Dermis blood vessel endothelial cell (primary cell): ENCODE measurements at places on chromosomes 3 and 15.

DNA sequence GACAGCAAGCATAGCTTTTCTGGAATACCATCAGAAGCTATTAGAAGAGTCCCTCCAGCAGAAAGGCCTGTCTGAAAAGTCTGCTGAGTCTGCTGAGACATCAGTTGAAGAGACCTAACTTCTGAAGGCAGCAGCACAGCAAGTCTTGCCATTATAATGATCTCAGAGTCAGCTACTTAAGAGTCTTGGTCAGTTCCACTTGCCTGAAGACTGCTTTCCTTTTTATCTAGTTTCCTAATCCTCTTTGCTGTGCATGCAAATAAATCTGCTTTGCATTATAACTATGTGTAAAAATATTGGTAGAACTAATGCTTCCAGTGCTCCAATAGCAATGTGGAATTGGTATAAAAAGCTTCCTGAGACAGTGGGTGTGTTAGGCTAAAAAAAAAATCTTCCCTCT, 34.9 kb upstream of the CPOX start:
- no peak for DNase-seq

- DNase-seq: no peak
Measured at GRCh38 chr3:182906036-182906435, 74.3 kb downstream of the DCUN1D1 start.

GRCh38 chr3:184693011-184693975, 18.6 kb downstream of the MAGEF1 start:
- DNase-seq: peak; percentile 61

DNA sequence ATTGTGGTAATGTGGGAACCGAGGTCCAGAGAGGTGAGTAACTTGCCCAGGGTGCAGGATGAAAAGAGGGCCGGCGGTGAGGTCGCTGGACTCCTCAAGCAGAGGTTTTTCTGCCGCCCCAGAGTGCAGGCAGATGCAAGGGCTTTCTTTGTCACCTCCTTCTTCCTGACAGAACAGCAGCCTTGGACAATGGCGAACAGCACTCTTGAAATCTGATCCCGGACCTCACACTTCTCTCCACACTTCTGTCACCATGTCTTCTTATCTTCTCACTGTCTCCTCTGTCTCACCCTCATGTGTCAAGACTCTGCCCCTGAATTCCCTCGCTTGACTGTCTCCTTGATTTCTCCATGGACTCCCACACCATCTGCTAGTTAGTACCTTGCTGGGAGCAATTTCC, 15.4 kb upstream of the VPS8 start:
- DNase-seq: no peak

DNA sequence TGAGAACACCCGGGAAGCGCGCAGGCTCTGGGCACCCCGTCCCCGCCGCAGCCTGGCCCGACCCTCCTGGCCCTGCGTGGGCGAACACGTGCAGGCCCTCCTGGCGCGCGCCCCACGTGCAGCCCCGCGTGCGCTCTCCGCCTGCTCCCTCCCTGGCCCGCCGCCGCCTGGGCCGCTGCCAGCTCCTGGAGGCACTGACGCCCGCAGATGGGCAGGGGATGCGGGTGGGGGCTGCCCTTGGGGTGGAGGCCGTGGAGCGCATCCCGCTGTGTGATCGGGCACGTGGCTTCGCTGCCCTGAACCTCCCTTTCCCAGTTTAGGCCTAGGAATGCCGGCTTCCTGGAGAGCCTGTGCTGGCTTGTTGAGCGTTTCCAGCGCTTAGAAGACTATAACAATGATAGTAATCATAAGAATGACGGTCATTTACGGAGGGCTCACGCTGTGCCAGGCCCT, 104.6 kb upstream of the SLC6A6 start:
- DNase-seq: no peak

GRCh38 chr15:38474155-38474757, 20.3 kb downstream of the FAM98B start:
- DNase-seq: peak; percentile 78

DNA sequence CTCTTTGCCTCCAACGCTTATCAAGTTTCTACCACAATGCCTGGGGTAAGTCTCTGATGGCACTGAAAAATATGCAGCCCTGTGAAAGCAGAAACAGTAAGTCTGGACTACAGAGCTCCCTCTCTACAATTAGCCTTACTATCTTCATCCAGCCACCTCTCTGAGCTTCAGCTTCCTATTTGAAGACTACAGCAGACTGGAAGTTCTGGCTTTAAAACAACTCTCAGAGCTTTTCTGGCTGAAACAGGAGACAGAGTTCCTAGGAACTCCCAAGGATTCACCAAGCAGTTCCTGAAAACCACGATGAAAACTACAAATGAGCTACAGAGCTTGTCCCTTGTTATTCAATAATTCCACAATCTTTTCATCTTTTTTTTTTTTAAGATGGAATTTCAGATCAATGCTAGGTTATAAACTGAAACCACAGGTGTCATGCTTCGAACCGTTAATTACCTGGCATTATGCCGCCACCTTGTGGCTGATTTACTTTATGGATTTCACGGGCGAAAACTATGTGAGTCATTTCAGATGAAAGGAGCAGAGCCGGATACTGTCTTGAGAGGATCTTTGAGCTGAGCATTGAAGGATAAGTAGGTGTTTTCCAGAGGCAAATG, 3.9 kb downstream of the CRYGS start:
- peak; percentile 85 for DNase-seq

- no peak for DNase-seq
Measured at GRCh38 chr15:84942456-84942855, 39.2 kb upstream of the PDE8A start.

DNA sequence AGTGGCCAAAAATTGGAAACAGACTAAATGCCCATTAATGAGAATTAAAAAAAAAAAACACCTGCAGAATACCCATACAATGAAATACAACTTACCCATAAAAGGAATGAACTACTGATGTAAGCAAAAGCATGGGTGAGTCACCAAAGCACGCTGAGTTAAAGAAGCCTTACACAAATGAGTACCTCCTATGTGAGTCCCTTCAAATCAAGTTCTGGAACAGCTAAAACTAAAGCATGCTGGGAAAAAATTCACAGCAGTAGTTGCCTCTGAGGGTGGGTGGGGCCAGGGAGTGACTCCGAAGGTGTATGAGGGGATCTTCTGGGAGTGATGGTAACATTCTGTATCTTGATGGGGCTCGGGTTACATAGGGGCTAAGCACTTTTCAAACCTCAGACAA, 11.4 kb downstream of the MYO5C start:
- peak; percentile 45 for DNase-seq

GRCh38 chr3:102005551-102005950, 156.2 kb downstream of the NFKBIZ start:
- DNase-seq: no peak

DNA sequence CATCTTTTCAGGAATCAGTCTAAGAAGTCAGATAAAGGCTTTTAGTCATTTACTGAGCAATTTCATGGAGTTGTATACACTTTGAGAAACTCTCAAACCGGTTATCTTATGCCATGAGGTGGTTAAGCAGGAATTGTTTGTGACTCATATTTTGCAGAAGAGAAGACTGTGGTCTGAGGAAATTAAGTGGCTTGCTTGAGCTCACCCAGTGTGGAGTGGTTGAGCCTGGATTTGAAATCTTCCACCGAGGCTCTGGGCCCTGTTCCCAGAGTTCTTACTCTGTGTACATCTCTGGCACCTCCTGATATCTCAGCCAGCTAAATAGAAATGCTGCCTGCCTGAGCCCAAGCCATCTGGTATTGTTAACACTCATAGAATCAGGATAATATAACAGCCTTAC, 37.8 kb upstream of the BCL6 start:
- no peak for DNase-seq

- DNase-seq: no peak
Measured at GRCh38 chr3:72953325-72953956, 43.2 kb upstream of the PPP4R2 start.

GRCh38 chr15:60392986-60393790, 4.6 kb downstream of the ANXA2 start:
- DNase-seq: peak; percentile 92

- DNase-seq: no peak
Measured at GRCh38 chr3:152197451-152197850, 71.3 kb upstream of the MBNL1 start.

DNA sequence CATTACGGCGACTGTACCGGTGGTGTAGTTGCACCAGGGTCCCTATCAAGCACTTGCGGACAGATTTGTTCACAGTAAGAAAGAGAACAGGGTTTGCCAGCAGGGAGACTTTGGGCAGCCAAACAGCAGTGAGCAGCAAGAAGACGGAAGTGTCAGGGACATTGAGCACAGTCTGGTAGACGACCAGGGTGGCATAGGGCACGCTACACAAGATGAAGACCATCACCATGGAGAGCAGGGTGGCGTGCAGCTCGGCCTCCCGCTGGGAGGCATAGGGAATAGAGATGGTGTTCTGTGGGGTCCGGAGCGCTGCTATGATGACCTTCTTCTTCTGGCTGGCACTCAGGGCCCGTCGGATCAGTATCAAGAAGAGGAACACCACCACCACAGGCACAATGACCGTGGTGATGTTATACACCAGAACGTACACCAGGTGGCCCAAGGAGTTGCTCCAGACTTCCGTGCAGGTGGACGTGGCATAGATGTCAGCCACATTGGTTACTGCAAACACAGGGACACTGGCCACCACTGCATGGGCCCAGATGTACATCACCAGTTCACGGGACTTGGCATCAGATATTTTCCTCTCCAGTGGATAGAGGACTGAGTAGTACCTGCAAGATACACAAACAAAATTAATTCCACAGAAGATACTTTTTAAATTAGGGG, 19.1 kb upstream of the FSIP1 start:
- DNase-seq: peak; percentile 67

GRCh38 chr3:192750201-192750600, 22.9 kb upstream of the FGF12 start:
- no peak for DNase-seq

DNA sequence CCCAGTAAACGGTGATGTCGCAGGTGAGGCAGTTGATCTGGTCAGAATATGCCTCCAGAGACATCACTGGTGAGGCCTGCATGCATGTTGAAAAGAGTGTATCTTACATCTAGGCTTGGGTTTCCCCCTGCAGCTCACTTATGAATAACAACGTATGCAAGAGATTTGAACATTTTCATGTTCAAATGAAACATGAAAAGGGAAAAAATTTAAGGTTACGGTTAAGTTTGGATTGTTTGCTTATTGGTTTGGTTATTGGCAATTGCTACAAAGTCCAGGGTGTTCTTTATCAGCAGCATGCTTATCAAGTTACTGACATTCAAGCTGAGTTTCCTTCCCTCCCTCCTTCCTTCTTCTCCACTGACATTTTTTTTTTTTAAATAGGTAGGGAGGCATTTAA, 123.2 kb downstream of the IGF1R start:
- no peak for DNase-seq

- DNase-seq: no peak
Measured at GRCh38 chr3:163273694-163274093, 1777.1 kb downstream of the OTOL1 start.

DNA sequence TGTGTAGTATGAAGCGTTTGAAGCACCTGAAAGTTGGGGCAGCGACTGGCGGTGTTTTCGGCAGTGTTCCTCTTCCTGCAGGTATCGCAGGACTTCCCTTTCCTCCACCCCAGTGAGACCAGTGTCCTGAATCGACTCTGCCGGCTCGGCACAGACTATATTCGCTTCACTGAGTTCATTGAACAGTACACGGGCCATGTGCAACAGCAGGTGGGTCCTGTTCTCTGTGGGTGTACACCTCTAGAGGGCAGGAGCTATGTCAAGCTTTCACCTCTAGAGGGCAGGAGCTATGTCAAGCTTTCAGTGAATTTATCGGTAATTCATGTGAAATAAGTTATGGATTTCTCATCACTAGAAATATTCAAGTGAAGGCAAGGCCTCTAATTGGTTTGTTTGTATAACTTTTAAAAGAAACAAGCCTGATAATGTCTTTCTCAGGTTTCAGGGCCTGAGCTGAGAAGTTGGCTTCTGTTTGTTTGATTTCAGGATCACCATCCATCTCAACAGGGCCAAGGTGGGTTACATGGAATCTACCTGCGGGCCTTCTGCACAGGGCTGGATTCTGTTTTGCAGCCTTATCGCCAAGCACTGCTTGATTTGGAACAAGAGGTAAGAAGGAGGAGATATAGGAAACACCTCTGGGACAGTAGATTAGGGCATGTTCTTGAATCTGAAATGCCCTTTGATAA, 5.3 kb downstream of the TUBGCP4 start:
- DNase-seq: peak; percentile 62

DNA sequence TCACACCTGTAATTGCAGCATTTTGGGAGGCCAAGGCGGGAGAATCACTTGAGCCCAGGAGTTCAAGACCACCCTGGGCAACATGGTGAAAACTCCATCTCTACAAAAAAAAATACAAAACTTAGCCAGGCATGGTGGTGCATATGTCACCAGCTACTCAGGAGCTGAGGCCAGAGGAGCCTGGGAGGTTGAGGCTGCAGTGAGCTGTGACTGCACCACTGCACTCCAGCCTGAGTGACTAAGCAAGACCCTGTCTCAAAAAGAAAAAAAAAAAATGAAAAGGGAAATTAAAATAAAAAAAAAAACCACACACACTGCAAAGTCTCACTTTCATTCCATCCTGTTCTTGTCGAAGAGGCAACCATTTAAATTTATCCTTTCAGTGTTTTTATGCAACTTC, 100.8 kb upstream of the PIAS1 start:
- no peak for DNase-seq

DNA sequence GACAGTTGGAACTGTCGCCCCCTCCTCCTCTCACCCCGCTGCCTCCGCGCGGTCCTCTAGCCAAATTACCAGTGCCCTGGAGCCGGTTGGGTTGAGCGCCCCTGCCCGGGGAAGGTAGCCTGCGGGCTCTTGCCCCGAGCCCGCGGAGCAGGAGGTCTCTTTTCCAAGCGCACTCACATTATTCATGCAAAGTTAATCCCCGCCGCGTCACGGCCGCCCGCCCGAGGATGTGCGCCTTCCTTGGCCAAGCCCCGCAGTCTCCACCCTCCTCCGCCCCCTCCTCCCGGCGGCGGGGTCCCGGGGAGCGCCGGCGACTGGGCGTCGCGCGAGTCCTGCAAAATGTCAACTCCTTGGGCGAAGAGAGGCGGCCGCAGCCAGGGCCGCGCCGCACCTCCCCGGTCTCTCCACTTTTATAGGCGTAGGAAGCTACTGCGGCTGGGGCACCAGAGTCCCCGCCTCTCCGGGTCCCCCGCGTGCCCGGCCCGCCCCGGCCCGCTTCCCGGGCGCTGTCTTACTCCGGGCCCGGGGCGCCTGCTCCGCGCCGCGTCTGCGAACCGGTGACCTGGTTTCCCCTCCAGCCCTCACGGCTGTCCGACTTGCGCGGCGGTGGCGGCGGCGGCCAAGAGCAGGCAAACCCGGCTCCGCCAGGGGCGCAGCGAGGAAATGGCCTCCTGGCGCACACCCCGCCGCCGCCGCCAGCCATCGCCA, at the start of gene THRB:
TSS of gene THRB (minus strand) at position 233 of the 708 bp plus-strand sequence.
- peak; percentile 52 for DNase-seq

GRCh38 chr15:95973566-95974256, 356.8 kb upstream of the NR2F2 start:
- DNase-seq: no peak

- no peak for DNase-seq
Measured at GRCh38 chr3:76941376-76941775, 98.5 kb upstream of the ROBO2 start.
